ENCODE measurements at places on chromosomes 6 and 20.

GRCh38 chr6:25956226-25956625 is 6.4 kb upstream of the TRIM38 start:
- DNase-seq: no peak

- no peak for DNase-seq
These were observed 3.4 kb upstream of the MAFB start for GRCh38 chr20:40692240-40693011.

GRCh38 chr6:77136086-77136485 is 327.2 kb downstream of the HTR1B start:
- no peak for DNase-seq

DNA sequence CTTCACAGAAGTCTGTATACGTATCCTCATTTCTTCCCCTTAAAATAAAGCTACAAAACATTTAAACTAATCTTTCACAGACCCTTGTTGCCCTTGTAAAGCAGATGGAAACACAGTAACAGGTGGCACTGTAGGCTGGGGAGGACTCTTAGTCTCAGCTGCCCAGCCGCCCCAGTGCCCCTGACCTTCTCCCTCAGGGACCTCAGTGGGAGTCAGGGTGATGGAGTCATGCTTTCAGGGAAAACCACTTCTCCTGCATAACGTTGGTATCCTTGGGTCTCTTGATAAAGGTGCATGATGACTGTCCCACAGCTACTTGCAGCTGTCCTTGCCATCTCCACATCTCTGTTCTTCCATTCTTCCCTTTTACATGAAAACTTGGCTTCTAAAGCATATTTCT is 198.6 kb downstream of the CDKAL1 start:
- no peak for DNase-seq

- no peak for DNase-seq
These were observed 26.3 kb downstream of the PPP1R14C start for GRCh38 chr6:150169181-150169580.

- no peak for DNase-seq
These were observed 67.5 kb downstream of the MTHFD1L start for GRCh38 chr6:150932996-150933395.

GRCh38 chr20:58081846-58082245 is 146.6 kb downstream of the ANKRD60 start:
- DNase-seq: no peak

DNA sequence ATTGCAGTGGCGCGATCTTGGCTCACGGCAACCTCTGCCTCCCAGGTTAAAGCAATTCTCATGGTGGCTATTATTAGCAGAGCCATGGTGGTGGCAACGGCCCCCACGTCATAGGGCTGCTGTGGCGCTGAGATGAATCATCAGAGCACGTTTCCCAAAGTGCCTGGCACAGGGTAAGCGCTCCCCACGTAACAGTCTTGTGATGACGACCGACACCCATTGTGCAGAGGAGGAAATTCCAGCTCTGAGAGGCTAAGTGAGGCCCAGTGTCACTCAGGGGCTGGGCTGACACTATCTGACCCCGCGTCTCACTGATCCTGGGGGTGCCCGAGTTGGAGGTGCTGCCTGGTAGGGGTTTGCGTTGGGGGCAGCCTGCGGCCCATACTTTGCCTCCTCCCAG is 16.2 kb downstream of the SUN5 start:
- no peak for DNase-seq

DNA sequence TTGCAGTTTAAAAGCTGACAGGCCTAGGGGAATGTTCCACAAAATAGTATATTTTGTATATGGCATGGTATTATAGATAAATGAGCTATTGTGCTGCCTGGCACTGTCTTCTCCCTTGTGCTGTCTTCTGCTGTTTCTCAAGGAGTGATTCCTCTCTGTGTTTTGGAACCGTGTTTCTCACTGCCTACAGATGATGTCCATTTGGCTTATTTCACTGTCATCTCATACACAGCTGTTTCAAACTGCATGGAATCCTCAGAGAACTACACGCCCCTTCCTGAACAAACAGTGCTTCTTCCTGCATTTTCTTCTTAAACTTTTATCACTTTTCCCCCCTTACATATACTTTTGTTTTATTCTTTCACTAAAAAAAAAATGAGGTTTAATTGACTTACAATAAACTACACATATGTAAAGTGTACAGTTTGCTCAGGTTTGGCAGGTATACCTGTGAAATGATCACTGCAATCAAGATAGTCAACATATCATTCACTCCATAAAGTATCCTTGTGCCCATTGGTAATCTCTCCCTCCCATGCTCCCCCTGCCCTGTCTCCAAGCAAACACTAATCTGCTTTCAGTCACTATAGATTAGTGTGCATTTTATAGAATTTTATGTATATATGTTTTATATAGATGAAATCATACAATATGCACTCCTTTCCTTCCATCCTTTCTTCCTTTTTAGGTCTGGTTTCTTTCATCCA is 43.0 kb downstream of the CBFA2T2 start:
- DNase-seq: no peak

- DNase-seq: no peak
These were observed 159.3 kb downstream of the PRKN start for GRCh38 chr6:162568266-162568665.

DNA sequence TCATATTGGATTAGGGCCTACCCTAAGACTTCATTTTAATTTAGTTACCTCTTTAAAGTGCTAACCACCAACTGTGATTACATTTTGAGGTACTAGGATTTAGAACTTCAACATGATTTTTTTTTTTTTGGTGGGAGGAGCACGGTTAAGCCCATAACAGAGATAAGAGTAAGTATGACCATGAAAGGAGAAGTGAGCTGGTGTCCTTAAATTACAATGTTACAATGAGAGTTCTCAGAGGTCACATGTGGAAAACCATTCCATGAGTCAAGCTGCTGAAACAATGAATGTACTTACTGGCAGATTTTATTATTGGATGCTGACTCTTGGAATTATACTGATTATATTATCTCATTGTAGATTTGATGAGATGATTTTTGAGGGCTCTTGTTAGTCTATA is 779.3 kb upstream of the CITED2 start:
- no peak for DNase-seq

GRCh38 chr6:48835421-48835958 is 627.6 kb downstream of the MMUT start:
- DNase-seq: no peak

GRCh38 chr6:113650610-113650979 is 206.6 kb upstream of the MARCKS start:
- no peak for DNase-seq

- no peak for DNase-seq
These were observed 58.5 kb upstream of the BEND3 start for GRCh38 chr6:107173779-107174178.

DNA sequence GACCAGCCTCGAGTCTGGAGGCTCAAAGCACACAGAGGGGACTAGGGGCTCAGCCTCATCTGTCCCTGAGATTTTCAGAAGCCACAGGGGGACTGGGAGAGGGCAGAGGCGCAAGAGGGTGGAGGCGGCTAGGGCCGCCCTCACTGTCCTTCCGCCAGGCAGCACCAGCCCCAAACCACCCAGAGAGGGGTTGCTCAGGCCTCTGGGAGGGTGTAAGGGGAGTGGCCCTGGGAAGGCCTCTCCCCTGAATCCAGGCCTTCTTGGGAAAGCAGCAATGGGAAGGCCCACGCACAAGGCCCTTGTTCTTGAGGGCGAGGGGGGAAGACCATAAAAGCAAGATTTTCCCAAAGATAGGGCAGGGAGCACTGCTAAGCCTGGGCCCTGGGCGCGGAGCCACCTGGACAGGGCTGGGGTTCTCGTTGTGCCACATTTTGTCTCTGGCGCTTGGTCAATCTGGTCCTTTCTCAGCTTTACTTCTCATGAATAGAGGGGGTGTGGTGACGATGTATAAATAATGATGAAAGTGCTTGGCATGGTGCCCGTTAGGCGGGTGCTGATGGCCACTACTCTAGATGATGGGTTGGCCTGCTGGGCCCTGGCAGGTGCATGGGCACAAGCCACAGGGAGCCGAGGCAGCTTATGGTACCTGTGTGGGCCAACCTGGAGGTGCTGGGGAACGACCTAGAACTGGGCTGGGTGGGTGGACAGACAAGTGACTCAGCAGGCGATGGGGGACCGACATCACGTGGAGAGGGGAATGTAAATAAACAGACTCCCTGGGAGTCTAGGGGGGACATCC is 4.8 kb downstream of the SAMD10 start:
- peak; percentile 16 for DNase-seq

DNA sequence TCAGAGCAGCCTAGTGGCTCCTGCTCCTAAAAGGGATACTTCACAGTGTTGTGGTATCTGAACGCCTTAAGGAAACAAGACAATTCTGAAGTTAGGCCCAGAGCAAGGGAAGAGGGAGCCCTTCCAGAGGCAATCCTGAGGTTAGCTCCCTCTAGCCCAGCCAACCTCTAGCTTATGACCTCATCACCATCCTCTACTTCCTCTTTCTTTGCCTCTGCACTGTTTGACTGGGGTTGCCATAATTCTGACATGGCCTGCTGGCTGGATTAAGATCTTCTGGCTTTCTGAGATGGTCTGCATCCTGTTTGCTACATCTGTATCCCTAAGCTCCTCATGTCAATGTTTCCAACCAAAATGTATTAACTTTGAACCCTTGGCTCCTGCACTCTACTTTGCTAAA is 23.3 kb upstream of the BMP2 start:
- DNase-seq: no peak

DNA sequence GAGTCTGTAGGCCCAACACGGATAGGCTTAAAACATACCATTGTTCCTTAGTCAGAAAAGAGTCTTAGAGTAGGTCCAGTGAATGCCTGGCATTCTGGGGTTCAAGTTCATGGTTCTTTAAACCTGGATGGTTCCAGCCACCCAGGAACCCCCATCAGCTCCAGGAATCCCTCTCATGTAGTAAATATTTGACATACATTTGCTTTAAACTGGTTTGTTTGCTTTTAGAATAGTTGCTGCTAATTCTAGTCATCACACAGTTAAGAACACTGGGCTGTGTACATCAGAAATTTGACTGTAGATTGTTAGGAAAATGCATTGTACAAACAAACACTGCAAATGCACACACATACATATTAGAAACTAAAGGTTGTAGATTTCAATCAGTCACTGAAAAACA is 30.6 kb upstream of the PBOV1 start:
- DNase-seq: no peak
